ENCODE measurements at places on chromosomes 5 and 9.

GRCh38 chr5:132294728-132295504, 722 bp downstream of the SLC22A4 start:
- DNase-seq: peak; percentile 22

- DNase-seq: no peak
Measured at GRCh38 chr5:54476682-54477081, 21.2 kb downstream of the HSPB3 start.

DNA sequence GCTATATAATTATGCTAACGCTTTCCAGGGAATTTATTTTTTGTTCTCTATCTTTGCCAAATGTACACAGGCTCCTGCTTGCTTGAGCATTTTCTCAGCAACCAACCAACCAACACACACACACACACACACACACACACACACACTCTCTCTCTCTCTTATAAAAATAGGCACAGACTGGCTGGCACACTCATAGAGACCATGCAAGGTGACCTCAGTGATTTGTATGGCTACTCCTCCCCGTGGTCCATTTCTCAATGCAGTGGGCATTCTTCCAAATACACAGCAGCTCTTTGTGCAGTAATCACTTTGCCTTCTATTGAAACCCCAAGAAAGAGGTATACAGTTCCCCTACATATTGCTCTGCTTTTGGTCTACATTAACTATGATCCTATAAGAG, 416.0 kb downstream of the MAN2A1 start:
- no peak for DNase-seq

- no peak for DNase-seq
Measured at GRCh38 chr5:26026044-26026443, 1012.3 kb downstream of the CDH9 start.

DNA sequence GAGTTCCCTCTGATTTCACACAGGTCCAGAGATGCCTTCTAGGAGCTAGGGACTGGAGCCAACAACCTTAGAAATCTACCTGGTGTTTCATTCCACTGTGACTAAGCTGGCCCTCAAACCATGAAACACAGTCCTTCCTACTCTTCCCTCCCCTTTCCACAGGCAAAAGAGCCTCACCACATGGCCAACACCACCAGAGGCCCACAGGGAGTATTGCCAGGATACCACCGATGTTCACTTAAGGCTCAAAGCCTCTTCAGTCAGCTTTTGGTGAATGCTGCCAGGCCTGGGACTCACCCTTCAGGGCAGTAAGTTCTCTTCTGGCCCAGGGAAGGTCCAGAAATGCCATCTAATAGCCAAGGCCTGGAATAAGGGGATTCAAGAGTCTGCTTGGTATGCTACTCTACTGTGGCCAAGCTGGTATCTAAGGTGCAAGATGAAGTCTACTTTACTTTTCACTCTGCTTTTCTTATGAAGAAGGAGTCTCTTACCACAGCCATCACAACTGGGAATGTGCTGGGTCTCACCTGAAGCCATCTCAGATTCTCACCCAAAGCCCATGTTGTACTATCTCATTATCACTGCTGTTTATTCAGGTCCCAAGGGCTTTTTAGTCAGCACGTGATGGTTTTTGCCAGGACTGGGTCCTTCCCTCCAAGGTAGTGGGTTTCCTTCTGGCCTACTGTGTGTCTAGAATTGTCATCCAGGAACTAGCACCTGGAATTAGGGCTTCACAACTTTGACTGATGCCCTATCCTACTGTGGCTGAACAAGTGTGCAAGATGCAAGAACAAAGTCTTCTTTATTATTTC, 1018.4 kb downstream of the TAF11L14 start:
- DNase-seq: no peak

- no peak for DNase-seq
Measured at GRCh38 chr5:11247224-11247623, 486.2 kb upstream of the DAP start.

DNA sequence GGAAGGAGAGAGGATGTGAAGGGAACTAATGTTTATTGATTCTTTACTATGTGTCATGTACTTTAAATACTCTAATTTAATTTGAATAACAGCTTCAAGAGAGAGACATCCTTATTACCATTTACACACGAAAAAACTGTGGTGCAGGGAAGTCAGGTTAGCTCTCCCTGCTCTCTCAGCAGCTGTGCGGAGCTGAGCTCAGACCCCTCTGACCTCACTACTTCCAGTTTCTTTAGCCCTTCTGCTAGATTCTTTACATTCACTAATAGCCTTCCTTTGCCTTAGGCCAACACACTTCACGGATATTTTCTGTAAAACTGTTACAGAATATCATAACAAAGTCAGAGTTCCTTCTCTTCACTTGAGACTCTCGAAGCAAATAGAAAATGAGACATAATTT, 131.3 kb upstream of the ARRDC3 start:
- DNase-seq: no peak

GRCh38 chr9:88006511-88007290, 32.4 kb upstream of the CDK20 start:
- no peak for DNase-seq

- DNase-seq: no peak
Measured at GRCh38 chr5:165805756-165806155, 2300.3 kb downstream of the MAT2B start.

All from T-helper 1 cell (primary cell).